ENCODE measurements at places on chromosomes 11 and 22.

DNA sequence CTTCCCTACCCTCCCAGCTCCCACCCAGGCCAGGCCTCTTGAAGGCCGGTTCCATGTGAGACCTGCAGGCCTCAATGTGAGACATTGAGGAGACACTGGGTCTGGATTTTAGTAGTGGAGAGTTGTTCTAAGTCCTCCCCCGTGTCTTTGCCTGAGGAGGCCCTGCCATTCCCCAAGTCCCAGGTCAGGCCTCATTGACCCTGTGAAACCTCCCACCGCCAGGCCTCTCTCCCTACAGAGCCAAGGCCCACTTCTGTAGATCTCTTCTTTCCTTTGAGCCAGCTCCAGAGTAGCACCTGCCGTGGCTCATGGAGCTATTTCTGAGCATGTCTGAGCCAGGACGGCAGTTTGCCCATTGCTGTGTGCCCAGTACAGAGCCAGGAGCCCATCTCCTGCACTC, 1419.6 kb downstream of the TBC1D22A start:
- DNase-seq, result no peak

DNA sequence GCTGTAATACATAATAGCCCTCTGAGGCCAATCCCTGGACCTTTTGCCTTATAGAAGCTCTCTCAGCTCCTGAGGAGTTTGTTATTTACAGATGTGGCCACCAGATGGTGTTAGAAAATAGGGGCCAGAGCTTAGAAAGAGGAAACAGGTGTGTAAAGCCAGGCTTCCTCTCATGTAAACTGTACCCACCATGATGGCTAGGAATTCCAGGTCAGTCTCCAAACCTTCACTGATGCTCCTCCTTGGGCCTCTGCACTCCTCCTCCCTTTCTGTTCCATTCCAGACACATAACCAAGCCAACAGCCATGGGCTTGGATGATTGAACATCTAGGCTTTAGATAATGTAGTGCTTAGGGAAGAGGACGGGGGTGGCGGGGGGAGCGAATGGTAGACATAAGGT, 39.7 kb downstream of the USP35 start:
- peak; percentile 49 for DNase-seq

DNA sequence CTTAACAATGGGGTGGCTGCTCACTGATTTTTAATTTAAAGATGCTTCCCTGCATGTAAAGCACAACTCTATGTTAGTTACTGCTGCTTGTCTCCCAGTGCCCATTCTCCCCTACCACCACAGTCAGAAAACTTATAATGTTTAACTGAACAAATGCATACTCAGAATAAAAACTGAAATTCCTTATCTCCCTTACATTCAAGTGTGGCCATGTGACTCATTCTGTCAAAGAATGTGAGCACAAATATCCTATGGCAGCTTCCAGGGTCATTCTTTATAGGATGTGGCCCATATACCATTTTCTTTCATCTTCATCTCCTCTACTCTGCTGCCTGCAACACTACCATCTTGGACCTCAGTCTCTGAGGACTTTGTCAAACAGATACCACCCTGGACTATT, 374.8 kb downstream of the DYNC2H1 start:
- no peak for DNase-seq

- no peak for DNase-seq
Measured at GRCh38 chr11:67272327-67273259, 6.3 kb downstream of the GRK2 start.

- DNase-seq, result peak; percentile 75
Measured at GRCh38 chr11:65078151-65078550, 5.7 kb downstream of the CDCA5 start.

DNA sequence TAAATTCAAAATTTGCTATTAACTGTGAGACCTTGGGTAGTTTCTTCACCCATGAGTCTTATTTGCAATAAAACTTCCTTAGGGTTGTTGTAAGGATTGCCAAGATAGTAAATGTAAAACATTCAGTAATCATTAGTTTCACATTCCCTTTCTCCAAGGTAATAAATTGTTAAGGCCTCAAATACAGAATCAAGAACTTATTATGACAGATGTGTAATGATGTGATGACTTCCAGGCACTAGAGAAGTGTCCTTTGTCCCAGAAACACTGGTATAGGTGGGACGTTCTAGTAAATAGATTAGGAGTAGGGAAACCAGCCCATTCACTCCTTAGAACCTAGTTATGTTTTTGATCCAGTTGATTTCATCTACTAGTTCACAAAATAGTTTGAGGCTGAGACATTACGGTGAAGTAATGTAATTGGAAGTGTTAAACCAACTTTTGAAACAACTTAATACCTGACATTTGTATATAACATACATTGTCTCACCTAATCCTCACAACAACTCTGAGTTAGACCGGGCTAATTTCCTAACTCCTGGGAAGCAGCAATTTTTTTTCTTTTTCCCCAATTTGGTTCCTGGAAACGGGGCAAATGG, 25.5 kb downstream of the CTNND1 start:
- DNase-seq, result no peak

- DNase-seq, result no peak
Measured at GRCh38 chr11:130124096-130124495, 35.5 kb upstream of the ST14 start.

GRCh38 chr11:108115500-108116140, 5.7 kb upstream of the ACAT1 start:
- no peak for DNase-seq

DNA sequence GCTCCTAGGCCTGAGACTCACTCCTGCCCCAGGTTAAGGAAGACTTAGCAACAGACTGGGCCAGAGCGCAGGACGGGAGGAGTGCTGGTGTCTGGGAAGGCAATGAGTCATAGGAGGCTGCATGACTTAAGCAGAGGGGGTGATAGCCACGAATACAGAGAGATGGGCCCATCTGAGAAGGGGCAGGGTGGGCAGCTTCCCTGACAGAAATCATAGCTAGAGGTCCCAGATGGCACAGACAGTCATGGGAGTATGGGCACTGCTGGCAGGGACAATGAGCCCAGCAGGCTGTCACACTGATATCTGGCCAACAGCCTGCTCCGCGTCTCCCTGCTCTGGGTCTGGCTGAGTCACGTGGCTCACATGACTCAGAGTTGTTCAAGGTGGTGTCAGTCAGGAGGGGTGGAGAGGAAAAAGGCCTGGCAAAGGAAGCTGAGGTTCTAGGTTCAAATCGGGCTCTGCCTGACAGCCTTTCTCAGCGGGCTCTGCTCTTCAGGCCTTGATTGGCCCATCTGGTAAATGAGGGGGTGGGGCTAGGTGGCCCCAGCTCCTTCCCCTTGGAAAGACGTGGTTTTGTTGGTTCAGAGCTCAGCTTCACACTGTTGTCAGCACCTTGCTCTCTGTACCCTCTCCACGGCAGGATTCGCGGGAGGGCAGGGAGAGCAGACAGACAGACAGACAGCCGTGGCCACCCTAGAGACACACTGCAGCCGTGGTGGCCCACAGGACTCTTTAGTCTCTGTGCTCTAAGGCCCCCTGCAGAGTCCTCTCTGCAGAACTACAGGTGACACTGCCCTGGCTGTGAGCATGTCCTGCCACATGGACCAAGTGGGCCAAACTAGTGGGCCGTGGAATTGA, 47.8 kb downstream of the DBX1 start:
- peak; percentile 68 for DNase-seq

- no peak for DNase-seq
Measured at GRCh38 chr11:115896084-115896483, 391.9 kb upstream of the CADM1 start.

DNA sequence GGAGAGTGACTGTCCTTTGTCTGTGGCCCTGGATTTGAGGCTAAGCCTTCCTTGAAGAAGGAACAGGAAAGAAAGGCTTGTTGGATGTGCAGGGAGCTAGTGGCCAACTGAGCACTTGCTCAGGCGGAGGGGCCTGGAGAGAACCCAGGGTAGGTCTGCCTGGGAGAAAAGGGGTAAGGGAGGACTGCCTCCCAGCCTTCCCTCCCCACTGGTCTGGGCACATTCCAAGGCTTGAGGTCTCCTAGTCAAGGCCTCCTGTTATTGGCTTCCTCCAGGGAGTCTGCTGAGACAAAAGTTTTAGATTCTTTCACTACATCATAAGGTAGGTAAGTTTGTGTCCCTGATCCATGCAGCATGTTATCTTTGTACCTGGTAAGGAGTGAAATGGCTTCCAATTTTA, 15.2 kb downstream of the KCNQ1OT1 start:
- DNase-seq, result no peak

DNA sequence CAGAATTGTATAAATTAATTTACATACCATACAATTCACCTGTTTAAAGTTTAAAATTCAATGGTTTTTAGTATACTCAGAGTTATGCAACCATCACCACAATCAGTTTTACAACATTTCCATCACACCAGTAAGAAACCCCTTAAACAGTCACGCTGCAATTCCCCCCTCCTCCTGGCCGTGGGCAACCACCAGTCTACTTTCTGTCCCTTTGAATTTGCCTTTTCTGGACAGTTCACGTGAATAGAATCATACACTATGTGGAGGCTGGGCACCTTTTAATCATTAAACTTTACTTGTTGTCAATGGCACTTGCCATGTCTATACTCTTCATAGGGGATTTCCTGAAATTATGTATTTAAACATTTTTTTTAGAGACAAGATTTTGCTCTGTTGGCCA, 20.1 kb upstream of the SWAP70 start:
- no peak for DNase-seq

GRCh38 chr11:3006505-3007260, 14.6 kb upstream of the NAP1L4 start:
- no peak for DNase-seq

- DNase-seq, result no peak
Measured at GRCh38 chr11:72653649-72654048, 20.6 kb downstream of the PDE2A start.

- DNase-seq, result no peak
Measured at GRCh38 chr11:119880873-119881272, 151.9 kb upstream of the NECTIN1 start.

- DNase-seq, result no peak
Measured at GRCh38 chr22:20244250-20244648, 23.9 kb downstream of the RTN4R start.
